ENCODE measurements at places on chromosomes 6 and 20. TPM values are rescaled to one million over a fixed set of nuclear protein-coding genes. Genes with fewer than 3 reads are reported as not detected.

The C6orf132 gene
- 9.5 TPM for polyA plus RNA-seq

The MCM9 gene
- polyA plus RNA-seq = 1.2 TPM

The DEFB132 gene
- polyA plus RNA-seq = not detected

The BTN1A1 gene
- not detected for polyA plus RNA-seq

The FILIP1 gene
- not detected for polyA plus RNA-seq

The JAG1 gene
- polyA plus RNA-seq = 54.7 TPM

The KHDC1 gene
- polyA plus RNA-seq = 3.6 TPM

The TSBP1 gene
- not detected for polyA plus RNA-seq

The NMBR gene
- polyA plus RNA-seq = 0.03 TPM

The FOXF2 gene
- polyA plus RNA-seq = 0.15 TPM

The TSHZ2 gene
- polyA plus RNA-seq = 4.0 TPM

The DEFB126 gene
- polyA plus RNA-seq = not detected

The PSORS1C2 gene
- not detected for polyA plus RNA-seq

The IMPG1 gene
- not detected for polyA plus RNA-seq

The TMC2 gene
- polyA plus RNA-seq = not detected

The KCNK17 gene
- polyA plus RNA-seq = not detected

The TMEM14C gene
- 168 TPM for polyA plus RNA-seq

The MMP24 gene
- 0.11 TPM for polyA plus RNA-seq

The CLVS2 gene
- not detected for polyA plus RNA-seq

The ZSCAN23 gene
- 0.91 TPM for polyA plus RNA-seq

The EPPIN gene
- not detected for polyA plus RNA-seq

The TP53INP2 gene
- 1.2 TPM for polyA plus RNA-seq

The FHL5 gene
- not detected for polyA plus RNA-seq

The EDN1 gene
- polyA plus RNA-seq = 2.5 TPM

The IFNGR1 gene
- polyA plus RNA-seq = 30.0 TPM

The DCDC2 gene
- 0.02 TPM for polyA plus RNA-seq

The PAK5 gene
- polyA plus RNA-seq = 0.06 TPM

The PSORS1C1 gene
- polyA plus RNA-seq = 3.3 TPM

The CCDC170 gene
- 0.05 TPM for polyA plus RNA-seq

The IP6K3 gene
- polyA plus RNA-seq = not detected

The CYP24A1 gene
- 4.7 TPM for polyA plus RNA-seq

Measured in mammary epithelial cell (primary cell).